Astrocyte (in vitro differentiated cells and primary cell): ENCODE measurements at places on chromosomes 12 and 14. TPM values are rescaled to one million over a fixed set of nuclear protein-coding genes. Genes with fewer than 3 reads are reported as not detected.
A peak's percentile ranks its signal among the peaks of the same experiment; 100 is the strongest.

The CEBPE gene
- total RNA-seq = not detected in 2 replicates

The RFX4 gene
- total RNA-seq = 0.07 TPM in 1 of 2 replicates, not detected in the other

The OR6C75 gene
- not detected in 2 replicates for total RNA-seq

- DNase-seq = no peak
These were observed 166.7 kb upstream of the LHX5 start for GRCh38 chr12:113638460-113638775.

DNA sequence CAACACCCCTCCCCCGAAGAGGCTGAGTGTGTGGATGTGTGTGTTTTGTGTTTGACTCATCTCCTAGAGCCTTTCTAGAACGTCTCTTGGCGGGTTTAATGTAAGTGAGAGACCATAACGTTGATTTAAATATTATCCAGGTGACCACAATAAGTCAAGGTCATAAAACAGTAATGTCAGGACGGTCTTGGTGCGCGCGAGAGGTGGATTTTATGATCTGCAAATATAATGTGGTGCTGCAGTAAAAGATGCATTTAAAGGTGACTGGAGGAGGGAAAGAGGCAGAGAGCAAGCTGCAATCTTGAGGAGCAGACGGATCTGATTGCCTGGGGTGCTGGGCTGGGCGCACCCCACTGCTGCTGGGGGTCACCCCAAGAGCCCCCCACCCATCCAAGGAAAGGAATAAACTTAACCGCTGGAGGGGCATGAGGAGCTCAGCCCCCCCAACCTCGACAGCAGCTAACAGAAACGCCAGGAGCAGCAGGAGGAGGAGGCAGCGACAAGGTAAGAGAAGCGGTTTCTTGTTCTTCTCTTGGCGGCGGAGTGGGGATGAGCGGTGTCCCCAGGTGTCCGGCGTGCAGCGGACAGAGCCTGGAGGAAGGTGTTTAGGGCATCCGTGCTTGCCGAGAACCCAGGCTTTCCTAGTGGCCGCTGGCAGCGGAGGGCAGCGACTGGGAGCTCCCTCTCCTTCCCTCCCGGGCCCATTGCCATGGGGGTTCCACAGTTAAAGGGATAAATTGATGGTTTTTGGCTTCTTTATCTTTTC is 5.5 kb downstream of the HOXC10 start:
- DNase-seq = no peak

DNA sequence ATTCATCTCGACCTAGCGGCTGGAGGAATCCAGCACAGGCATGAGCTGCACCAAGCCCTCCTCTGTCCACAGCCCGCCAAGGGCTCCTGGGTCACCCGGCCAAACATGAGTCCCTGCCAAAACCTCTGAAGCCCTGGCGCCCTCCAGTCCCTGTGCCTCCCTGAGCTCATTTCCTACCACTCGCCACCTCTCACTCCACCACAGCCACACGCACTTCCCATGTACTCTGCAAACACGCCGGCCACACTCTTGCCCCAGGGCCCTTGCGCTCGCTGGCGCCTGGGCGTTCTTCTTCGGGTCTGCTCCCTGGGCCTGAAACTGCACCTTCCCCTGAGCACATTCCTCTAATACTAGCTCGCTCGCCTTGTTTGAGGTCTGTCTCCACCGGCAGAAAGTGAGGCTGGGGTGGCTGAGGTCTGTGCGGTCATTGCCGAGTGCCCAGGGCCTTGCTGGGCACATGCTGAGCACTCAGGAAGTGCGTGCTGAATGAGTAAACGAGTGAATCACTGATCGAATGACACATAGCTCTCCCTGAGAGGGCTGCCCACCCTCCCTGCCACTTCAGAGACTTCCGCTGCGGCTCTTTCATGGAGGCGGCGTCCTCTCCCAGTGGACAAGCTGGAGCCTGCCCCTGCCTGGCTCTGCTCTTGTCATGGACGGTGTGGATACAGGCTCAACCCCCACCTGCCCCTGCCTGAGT is 33.7 kb upstream of the DLK1 start:
- DNase-seq = peak; percentile 94

DNA sequence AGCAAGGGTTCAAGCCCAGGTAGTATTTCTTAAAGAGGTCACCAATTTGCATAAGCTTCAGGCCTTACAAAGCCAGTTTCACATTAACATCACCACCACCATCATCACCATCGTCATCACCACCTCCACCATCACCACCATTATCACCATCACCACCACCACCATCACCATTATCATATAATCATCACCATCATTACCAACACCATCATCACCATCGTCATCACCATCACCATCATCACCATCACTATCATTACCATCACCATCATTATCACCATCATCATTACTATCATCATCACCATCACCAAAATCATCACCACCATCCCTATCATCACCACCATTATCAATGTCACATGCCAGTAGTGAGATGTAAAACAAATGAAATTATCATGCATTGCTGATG is 50.4 kb upstream of the RIMBP2 start:
- DNase-seq = no peak

DNA sequence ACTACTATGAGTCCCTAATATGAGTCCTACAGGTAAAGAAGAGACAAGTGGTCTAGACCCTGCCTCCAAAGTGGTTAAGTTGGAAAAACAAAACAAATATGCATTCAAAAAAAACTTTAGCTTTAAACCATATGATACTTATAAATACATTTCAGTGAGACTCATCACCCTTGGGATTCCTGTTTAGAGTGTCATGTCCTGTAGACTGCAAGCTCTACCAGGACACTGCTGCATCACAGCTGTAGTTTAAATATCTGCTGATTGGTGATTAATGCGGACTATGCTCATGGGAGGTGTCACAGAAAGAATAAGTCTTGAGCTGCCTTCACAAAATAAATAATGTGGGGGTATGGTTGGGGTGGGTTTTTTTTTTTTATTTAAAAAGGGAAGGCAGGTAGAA is 8.8 kb upstream of the LGR5 start:
- DNase-seq = no peak

DNA sequence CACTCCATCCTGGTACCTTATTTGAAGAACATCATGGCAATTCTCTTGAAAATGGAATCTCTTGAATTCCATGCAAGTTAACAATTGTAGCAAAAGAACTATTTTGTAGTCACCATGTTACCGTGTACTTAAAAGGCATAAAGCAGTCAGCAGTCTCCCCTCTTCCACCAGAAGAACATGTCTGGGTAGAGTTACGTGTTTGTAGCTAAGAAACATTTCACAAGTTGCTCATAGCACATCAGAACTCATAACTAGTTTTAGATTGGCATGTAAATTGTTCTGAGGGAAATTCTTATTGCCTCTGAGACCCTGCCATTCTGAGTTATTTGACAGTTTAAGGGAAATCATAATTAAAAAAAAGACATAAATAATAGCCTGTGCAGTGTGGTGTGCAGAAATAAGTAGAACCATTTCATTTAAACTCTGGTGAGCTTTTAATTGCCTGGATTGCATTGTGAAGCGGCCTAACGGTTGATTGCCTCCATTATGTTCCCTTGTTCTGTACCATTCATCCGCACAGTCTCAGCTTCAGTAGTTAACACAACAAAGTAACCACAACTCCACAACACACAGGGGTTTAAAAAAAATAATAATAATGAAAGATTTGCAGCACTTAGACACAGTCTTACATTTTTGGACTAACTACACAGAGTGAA is 2.6 kb downstream of the LMO3 start:
- DNase-seq = no peak

- DNase-seq = peak; percentile 63
These were observed 838 bp downstream of the LRIG3 start for GRCh38 chr12:58919231-58920101.

- DNase-seq = no peak
These were observed 17.0 kb downstream of the TMPRSS12 start for GRCh38 chr12:50859621-50860310.
